ENCODE measurements at places on chromosomes 11 and 22.

DNA sequence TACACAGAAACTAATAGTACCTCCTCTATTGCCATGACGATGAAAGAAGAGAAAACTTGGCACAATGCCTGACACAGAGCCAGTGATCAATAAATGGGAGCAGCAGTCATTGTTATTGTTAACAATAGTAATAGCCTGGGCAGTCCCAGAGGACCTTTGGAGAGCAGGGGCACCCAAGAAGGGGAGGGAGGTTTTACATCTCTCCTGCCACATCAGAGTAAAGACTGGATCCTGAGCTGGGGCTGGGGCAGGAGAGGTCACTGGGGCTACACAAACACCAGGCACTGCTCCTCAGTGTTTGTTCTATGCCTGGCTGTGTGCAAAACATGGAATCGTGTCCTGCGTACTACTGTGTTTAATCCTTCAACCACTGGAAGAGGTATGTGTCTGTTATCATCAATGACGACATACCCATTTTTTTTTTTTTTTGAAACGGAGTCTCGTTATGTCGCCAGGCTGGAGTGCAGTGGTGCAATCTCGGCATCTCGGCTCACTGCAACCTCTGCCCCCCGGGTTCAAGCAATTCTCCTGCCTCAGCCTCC, 25.0 kb upstream of the CREB3L1 start:
- no peak for ATAC-seq

GRCh38 chr11:101336858-101337257, 207.2 kb upstream of the PGR start:
- ATAC-seq = no peak

GRCh38 chr11:23313001-23313400, 452.7 kb upstream of the CCDC179 start:
- ATAC-seq = no peak

DNA sequence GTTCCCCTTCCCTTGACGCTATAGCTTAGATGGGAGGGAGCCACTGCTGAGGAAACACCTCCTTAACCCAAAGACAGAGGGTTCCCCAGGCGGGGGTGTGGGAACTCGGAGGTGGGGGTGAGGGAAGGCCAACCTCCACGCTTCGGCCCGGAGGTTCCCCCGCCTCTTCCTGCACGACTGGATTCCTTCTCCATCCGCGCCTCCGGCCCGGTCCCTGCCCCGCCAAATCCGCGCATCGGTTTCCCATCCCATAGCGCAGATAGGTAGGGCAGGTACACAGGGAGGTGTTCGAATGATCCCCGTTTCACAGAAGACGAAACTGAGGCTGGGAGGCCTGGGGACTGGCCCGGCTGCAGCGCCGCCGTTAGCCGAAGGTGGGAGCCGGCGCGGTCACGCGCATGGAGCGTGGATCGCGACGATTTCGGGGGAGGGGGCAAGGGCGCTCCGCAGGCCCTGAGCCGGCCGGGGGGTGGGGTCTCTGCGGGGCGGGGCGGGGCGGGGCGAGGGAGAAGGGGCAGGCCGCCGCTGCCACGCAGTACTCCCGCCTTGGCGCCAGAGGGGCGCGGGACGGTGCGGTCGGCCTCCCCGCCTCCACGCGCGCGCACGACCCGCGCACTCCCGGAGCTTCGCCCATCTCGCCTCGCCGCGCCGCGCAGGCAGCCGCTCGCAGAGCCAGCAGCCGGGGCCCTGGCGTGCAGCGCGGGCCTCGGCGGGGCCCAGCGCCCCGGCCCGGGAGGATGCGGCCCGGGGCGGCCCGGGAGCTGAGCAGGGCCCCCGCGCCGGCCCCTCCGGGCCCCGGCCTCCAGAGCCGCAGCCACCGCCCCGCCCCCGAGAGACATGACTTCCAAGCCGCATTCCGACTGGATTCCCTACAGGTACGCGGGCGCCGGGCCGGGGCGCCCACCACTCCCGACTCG, at the start of gene TUB:
Gene TUB (plus strand): TSS at position 538 of the 917 bp plus-strand sequence. CDS start 300 bp downstream, at position 838.
- ATAC-seq = peak; percentile 32

- no peak for ATAC-seq
Measured at GRCh38 chr11:35873721-35874120, 70.1 kb upstream of the LDLRAD3 start.

DNA sequence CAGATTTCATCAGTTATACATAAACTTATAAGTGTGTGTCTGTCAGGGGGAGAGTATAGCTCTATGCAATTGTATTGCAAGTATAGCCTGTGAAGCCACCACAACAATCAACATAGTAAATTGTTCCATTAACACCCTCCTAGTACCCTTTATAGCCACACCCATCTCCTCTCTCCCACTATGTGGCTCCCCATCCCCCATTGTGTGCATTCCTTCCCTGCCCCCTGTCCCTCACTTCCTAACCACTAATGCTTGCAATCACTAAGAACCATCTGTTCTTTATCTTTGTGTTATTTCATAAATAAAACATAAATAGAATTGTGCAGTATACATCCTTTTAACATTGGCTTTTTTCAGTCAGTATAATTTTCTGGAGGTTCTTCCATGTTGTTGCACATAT, 83.1 kb upstream of the SLC5A12 start:
- no peak for ATAC-seq

Data from activated CD4-positive, CD25-positive, alpha-beta regulatory T cell treated with anti-CD3 and anti-CD28 coated beads, Interleukin-2, amount 50 U/mL, for 24 hours (primary cell).